CD8-positive, alpha-beta memory T cell (primary cell): ENCODE measurements at places on chromosomes 6 and 20. TPM values are rescaled to one million over a fixed set of nuclear protein-coding genes. Genes with fewer than 3 reads are reported as not detected.

- no peak for DNase-seq
Observed at GRCh38 chr20:54475334-54476168, at the start of gene DOK5. TSS of gene DOK5 (plus strand) at chr20:54475593. CDS start at chr20:54475947, 354 bp downstream.

The PTGIS gene
- total RNA-seq = 7.8 TPM

DNA sequence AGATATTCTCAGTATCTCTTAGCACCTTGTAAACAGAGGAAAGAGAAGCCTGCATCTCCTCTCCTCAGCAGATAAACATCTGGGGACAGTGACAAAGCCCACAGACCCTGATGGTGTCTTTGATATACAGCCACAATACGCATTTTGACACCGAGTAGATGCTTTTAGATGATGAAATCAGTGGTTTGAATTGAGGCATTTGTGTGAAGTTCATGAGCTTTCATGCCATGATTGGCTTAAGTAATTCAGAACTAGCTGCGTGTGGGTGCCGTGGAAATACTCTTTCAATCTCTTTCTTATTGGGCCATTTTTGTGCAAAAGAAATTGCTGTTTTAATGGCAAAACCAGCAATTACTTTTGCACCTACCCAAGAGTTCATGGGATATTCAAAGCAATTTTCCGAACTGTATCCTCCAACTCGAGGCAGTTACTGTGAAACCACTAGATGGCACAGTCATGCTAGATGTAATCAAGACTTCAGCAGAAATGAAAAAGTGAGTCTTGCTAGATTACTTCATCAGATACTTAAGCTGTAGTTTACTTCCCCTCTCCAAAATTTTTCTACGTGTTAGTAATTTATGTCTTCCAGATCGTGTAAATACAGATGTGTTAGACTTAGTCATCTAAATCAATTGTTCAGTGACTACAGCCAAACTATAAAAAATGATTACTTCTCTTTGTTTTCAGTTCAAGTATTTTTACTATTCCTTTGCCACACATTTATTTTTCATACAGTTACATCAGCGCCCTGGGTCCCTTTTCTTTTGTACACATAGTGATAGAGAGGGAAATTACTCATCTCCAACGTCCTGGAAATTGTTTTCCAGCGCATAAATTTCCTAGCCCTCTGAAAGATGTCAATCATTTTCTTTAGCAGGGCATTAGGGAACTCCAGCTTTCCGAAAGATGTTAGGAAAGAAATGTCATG lies 49.4 kb downstream of the IYD start:
- DNase-seq = peak; percentile 19

DNA sequence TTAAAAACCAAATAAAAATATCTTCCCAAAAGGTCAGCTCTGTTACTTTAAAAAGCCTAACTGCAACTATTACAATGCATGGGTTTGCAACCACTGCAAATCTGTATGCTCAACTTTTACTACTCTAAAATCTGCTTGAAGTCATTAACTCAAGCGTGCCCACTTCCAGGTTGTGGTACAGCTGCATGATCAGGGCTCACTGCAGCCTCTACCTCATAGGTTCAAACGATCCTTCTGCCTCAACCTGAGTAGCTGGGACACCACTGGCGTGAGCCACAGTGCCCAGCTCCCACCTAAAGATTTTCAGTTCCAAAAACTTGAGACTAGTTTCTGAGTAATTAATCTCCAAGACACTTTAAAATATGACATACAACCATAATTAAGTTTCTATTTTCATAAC lies 8.2 kb downstream of the DIDO1 start:
- no peak for DNase-seq

The GRM1 gene
- not detected for total RNA-seq

GRCh38 chr6:167699141-167699931 lies 127.4 kb upstream of the AFDN start:
- DNase-seq = peak; percentile 21

DNA sequence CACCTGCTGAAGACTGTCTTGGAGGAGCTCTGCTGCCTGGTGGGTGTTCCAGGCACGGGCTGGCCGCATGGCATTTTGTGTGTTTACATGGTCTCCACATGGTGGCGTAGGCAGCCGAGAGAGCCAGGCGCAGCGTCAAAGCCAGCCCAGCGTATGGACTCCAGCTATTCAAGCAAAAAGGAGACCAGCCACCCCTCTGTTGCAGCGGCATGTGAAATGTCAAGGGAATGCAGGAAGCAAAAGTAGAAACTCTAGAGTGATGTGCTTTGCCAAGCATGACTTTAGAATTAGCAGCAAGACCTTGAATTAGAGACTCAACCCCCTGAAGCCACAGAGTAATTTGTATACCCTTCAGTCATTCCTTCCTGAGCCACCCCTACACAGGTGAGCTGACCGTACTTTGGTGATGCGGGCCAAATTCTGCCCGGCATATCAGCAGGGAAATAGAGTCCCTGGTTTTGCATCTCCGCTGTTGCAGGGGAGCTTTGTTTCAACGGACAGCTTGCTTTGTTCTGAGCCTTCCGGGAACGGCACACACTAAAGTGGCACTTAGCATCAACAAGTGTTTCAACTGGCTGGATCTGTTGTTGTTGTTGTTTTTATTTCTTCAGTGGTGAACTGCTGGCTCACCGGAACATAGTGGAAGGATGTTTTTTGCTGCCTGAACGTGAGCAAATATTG lies 48.5 kb downstream of the FNDC1 start:
- DNase-seq = no peak

DNA sequence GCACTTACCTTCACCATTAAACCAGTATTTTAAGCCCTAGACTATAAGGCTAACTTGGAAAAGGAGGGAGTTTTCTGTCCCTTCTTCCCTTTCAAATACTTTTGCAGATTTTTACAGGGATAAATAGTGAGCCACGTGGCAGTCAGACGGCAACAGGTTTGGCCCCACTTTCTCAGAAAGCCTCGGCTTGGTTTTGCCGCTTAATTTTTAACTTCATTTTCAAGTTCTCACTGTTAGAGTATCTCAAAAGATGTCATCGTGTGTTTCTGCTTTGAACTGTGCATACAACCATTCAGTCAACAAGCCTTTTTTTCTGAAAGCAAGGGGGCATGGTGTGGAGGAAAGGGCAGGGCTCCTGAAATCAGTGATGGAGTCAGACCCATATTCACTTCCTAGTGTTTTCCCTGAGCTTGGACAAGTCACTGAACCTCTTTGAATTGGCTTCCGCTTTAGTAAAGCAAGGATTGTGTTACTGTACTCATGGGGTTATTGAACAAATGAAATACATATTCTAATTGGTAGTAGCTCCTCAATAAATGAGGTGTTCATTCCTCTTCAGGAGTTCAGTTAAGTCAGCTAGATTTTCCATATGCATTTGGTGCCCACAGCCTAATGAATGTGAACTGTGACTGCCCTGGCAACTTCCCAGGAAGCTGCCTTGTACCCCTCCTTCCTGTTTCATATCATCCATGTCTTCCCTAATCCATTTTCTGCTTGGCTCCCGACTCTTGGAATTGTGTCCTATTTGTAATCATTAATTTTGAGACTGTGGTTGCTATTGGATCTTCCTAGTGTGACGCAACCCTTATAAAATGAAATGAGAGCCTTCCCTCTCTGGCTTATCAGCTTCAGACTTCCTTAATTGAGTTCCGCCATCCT lies at the start of gene SLC17A2:
Gene SLC17A2, minus strand, starts transcription at position 160 of the 879 bp plus-strand sequence. CDS start 4,895 bp downstream, outside the sequence.
- no peak for DNase-seq

GRCh38 chr6:40378071-40378724 lies 209.0 kb downstream of the LRFN2 start:
- DNase-seq = no peak

GRCh38 chr6:96089173-96089572 lies 73.4 kb downstream of the FUT9 start:
- DNase-seq = no peak

DNA sequence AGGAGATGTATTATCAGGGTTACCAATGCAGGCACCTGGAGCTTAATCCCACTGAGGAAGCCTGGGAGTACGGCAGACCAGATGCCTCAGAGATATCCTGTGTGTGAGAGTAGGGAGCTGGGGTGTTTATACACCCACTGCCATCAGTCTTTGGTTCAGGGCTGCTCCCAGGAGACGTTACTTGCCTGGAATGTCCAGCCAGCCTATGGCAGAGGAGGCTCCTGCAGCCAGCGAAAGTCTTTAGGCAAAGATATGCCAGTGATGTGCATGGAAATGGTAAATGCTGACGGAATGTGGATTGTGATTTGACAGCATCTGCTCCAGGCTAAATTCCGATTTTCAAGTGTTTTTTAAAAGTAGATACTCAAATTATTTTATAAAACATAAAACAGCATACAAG lies 282.0 kb downstream of the BTBD3 start:
- DNase-seq = no peak
